Panc1 (cell line): ENCODE measurements at places on chromosomes 3 and 15.

DNA sequence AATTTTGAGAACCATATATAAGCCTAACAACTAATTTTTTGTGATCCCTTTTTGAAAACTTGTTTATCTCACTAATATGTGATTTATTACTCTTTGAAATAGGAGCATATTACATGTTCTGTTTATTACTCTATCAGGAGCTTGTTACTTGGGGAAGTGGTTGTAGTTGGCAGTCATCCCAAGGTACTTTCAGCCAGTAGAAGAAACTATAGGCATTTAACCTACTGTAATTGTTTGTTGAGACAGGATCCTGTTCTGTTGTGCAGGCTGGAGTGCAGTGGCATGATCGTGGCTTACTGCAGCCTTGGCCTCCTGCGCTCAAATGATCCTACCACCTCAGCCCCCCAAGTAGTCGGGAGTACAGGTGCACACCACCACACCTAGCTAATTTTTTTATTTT is 195.6 kb downstream of the TCF12 start:
- H3K36me3 ChIP-seq = no peaks in the 10 kb centered on the region
- H3K4me3 ChIP-seq = no peak overlapping the region
- no peaks in the 10 kb centered on the region for H3K27me3 ChIP-seq

DNA sequence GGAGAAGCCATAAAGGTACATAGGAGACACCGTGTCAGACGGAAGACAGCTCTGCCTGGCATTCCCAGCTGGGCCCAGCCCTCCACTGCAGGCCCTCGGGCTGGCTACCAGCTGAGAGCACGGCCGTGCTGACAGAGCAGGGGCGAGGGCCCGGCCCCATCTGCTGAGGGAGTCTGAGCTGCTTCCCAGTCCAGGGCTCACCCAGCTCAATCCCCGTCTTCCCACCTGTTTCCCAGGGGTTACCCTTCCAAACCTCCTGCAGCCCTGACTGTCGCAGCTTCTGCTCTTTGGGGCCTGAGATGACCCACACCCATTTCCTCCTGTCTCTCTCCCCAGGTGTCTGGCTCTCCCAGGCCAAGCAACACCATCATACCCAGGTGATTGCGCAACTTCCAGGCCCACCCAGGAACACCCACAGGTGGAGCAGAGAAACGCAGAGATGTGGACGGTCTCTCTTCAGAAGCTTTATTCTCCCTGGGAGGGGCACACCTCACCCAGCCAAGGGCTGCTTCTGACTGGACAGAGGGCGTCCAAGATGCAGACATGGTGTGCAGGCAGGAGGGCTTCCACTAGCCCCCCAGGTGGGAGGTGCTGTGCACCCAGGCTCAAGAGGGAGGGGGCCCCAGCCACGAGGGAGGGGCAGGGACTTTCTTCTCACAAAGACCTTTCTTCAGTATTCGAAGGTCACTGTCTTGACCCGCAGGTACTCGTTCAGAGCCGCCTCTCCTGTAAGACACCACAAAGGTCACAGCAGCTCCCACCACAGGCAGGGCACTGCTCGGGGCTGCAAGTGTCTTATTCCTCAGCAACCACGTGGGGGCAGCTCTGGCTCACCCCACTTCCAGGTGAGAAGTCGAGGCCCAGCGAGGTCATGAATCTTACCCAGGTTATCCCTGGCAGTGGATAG is 19.4 kb upstream of the SLC41A3 start:
- H3K4me3 ChIP-seq = no peak overlapping the region
- H3K4me1 ChIP-seq = no peaks in the 10 kb centered on the region

DNA sequence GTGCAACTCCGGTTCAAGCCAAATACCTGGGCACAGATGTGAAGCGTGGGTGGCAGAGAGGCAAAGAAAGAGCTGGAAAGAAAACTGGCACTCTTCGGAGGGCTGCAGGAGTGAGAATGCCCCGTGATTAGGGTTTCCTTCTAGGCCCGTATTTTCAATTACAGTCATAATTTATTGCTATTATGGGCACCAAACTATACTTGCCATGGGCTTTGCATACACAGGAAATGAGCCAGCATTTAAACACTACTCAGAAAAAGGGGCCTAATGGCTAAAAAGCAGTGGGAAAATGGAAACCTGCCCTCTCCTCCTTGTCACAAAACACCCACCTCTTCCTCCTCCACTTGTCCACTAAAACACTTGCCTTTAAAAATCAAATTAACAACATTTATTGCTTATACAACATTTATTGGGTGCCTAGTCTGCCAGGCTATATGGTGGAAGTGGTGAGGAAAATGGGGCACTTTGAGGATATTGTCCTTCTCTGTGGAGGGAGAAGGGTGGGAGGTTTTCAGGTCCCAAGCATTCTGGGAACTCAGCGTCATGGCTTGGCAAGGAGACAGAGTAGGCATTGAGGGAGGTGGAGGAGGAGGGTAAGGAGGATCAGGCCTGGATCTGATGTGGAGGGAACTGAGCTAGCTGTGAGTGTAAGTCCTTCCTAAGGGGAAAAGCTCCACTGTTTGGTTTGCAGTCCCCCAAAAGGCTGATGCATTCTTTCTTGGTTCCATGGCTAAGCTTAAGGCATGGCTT is 160.9 kb downstream of the SLCO3A1 start:
- DNase-seq = no peak
- no peak overlapping the region for H3K4me3 ChIP-seq
- H3K27me3 ChIP-seq = no peaks in the 10 kb centered on the region
- H3K4me1 ChIP-seq = no peaks in the 10 kb centered on the region

DNA sequence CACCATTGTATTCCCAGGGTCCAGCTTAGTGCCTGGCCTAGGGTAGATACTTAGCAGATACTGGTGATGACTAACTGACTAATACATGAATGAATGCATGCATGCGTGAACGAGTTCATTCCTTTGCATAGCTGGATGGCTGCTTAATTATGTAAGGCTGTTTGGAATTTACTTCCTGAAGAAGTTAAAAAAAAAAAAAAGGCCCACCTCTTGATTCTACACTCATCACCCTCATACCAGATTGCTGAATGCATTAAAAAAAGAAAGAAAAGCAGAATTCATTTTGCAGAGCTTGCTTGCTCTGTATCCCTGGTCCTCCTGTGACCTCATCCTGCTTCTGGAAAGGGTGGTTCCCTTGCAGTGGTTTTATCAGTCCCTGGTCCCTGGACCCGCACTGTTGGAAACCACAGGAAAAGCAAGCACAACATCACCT is 277.6 kb upstream of the CFAP20DC start:
- no peaks in the 10 kb centered on the region for H3K36me3 ChIP-seq
- H3K27ac ChIP-seq = no peak overlapping the region

DNA sequence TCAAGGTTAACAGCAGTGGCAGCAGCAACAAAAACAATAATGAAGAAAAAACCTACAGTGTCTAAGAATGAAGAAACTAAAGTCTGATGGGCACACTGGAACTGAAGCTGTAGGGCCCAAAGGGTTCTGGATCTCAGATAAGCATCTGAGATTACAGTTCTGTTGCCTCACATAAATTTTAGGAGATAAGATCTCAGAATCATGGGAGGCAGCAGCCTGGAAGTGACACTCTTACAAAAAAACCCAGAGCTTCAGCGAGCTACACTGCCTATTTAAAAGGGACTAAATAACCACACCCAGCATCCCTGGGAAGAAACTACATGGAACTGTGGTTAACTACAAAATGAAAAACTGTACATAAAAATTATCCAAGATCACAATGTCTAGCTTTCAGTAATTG is 61.2 kb downstream of the PLD1 start:
- H3K4me1 ChIP-seq = no peaks in the 10 kb centered on the region
- no peaks in the 10 kb centered on the region for H3K27me3 ChIP-seq
- H3K36me3 ChIP-seq = no peaks in the 10 kb centered on the region
- no peak overlapping the region for H3K27ac ChIP-seq

- H3K27me3 ChIP-seq = no peaks in the 10 kb centered on the region
Measured at GRCh38 chr3:38022301-38022700, 7.1 kb downstream of the PLCD1 start.

- no peaks in the 10 kb centered on the region for H3K36me3 ChIP-seq
- H3K27ac ChIP-seq = no peak overlapping the region
- no peaks in the 10 kb centered on the region for H3K4me1 ChIP-seq
- H3K4me3 ChIP-seq = no peak overlapping the region
- DNase-seq = no peak
- H3K27me3 ChIP-seq = peaks cover 38% of the 10 kb centered on the region
Measured at GRCh38 chr3:186516646-186517045, 27.5 kb downstream of the CRYGS start.

DNA sequence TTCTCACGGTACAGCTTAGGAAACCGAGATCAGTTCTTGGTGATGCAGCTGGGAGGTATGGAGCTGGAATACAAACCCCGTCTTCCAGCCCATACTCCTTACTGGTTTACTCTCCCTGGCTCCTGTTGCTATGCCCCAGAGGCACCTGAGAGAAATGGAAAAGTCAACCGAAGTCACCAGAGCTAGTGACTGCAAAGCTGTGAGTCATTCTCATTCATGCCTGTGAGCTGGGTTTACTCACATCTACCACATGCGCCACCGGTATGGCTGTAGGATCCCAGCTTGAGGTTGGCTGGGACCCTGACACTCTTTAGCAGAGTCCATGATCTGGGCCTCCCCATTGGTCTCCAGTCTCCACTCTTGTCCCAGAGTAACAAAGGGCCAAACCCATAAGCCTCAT is 111.5 kb upstream of the ETV5 start:
- H3K36me3 ChIP-seq = no peaks in the 10 kb centered on the region
- no peaks in the 10 kb centered on the region for H3K4me1 ChIP-seq
- H3K27me3 ChIP-seq = peaks cover 3% of the 10 kb centered on the region; the same call in 1 of the 2 replicates
- H3K27ac ChIP-seq = no peak overlapping the region
- H3K4me3 ChIP-seq = no peak overlapping the region
- no peak for DNase-seq

GRCh38 chr3:8984526-8984925 is 21.3 kb upstream of the RAD18 start:
- H3K36me3 ChIP-seq = no peaks in the 10 kb centered on the region
- no peaks in the 10 kb centered on the region for H3K4me1 ChIP-seq
- H3K27me3 ChIP-seq = no peaks in the 10 kb centered on the region
- DNase-seq = no peak
- H3K4me3 ChIP-seq = no peak overlapping the region

- no peaks in the 10 kb centered on the region for H3K36me3 ChIP-seq
- no peaks in the 10 kb centered on the region for H3K27me3 ChIP-seq
- H3K4me3 ChIP-seq = no peak overlapping the region
Measured at GRCh38 chr3:64144241-64144900, 80.9 kb downstream of the PRICKLE2 start.

GRCh38 chr3:96449803-96450202 is 364.6 kb upstream of the EPHA6 start:
- no peak overlapping the region for H3K27ac ChIP-seq
- no peaks in the 10 kb centered on the region for H3K36me3 ChIP-seq
- H3K27me3 ChIP-seq = no peaks in the 10 kb centered on the region
- H3K4me1 ChIP-seq = no peaks in the 10 kb centered on the region
- no peak overlapping the region for H3K4me3 ChIP-seq
- DNase-seq = no peak
